ENCODE measurements at places on chromosomes 4 and X. TPM values are rescaled to one million over a fixed set of nuclear protein-coding genes. Genes with fewer than 3 reads are reported as not detected.

The TMEM271 gene
- not detected for polyA plus RNA-seq

The EGFL6 gene
- polyA plus RNA-seq: not detected

The SPANXN3 gene
- polyA plus RNA-seq: not detected

The GPM6B gene
- polyA plus RNA-seq: 2.3 TPM

The CD38 gene
- 4.5 TPM for polyA plus RNA-seq

The PRSS12 gene
- polyA plus RNA-seq: 0.07 TPM
